ENCODE measurements at places on chromosomes 3 and 15.
A peak's percentile ranks its signal among the peaks of the same experiment; 100 is the strongest.

- DNase-seq: no peak
Measured at GRCh38 chr15:68262514-68263356, 14.8 kb upstream of the FEM1B start.

GRCh38 chr15:43919540-43920253 is 92.9 kb downstream of the WDR76 start:
- no peak for DNase-seq

- DNase-seq: no peak
Measured at GRCh38 chr15:32851572-32851971, 133.8 kb downstream of the GREM1 start.

DNA sequence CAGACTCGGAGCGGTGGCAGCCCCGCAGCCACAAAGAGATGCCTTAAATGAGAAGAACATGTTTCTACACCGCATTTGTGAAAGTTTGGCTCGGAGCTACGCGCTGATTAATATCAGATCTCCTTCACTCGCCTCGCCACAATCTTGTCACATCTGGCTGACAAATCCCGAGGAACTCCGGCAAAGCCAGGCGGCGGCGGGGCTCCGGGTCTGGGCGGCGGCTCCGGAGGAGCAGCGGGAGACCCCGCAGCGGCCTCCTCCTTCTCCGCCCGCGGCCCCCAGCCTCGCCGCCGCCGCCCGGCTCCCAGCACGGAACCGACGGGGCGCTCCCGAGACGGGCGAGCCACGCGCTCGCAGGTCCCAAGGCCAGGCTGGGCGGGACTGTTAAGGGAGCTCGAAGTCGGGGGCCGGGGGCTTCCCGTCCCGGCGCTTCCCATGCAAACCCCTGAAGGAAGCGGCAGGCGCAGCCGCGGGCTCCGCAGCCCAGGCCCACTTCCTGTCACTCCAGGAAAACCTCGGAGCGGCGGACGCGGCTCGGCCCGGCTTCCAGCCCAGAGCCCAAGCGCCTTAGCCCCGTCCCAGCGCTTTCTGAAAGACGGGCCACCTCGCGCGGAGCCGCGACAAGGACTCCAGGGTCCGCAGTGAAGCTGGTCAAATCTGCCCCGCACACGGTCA is 1.2 kb downstream of the BNC1 start:
- DNase-seq: no peak

- DNase-seq: peak; percentile 89
Measured at GRCh38 chr15:60649845-60650548, 171.1 kb upstream of the ICE2 start.

GRCh38 chr3:131705099-131705498 is 202.3 kb upstream of the MRPL3 start:
- no peak for DNase-seq

GRCh38 chr3:99825004-99825640 is 7.5 kb downstream of the CMSS1 start:
- no peak for DNase-seq

- no peak for DNase-seq
Measured at GRCh38 chr3:162354356-162354755, 857.7 kb downstream of the OTOL1 start.

GRCh38 chr3:24734019-24734418 is 239.4 kb upstream of the THRB start:
- DNase-seq: no peak

- peak; percentile 44 for DNase-seq
Measured at GRCh38 chr3:181176601-181177000, 187.1 kb upstream of the DNAJC19 start.

- DNase-seq: no peak
Measured at GRCh38 chr3:107897471-107898061, 193.3 kb downstream of the CD47 start.

DNA sequence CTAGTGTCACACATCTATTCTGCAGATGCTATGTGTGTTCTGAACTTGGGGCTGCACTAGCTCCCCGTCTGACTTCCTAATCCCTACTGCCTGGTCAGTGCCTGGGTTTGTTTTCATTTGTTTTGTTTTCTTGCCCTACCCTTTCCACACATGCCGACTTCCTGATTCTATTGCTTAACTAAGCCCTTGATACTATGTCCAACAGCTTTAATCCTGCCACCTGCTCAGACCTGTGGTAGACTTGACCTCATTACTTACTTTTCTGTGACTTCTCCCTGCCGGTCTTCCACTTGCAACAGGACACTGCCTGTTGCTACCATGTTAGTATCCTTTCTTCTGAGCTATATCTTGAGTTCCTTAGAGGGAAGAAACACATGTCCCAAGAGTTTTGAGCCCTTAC is 39.3 kb upstream of the CEMIP start:
- DNase-seq: no peak

DNA sequence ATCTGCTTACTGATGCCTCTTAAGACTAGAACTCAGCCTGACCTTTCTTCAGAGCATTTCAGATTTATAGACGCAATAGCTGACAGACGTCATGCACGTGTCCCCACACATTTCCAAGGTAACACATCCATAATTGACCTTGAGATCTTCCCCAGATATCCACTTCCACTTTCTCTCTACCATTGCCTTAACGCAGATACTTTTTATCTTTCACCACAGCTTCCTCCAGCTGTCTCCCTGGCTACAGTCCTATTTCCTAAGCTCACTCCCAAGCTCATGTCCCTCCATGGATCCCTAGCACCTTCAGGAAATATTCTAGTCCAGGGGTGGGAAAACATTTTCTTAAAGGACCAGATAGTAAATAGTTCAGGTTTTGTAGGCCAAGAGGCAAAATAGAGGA is 173.0 kb upstream of the MITF start:
- DNase-seq: no peak

- DNase-seq: no peak
Measured at GRCh38 chr15:40388941-40389823, 6.7 kb downstream of the KNSTRN start.

- DNase-seq: no peak
Measured at GRCh38 chr3:193960487-193961274, 175.3 kb upstream of the HES1 start.

GRCh38 chr15:58179206-58179605 is 41.0 kb downstream of the AQP9 start:
- no peak for DNase-seq

GRCh38 chr15:64008177-64008576 is 38.1 kb downstream of the DAPK2 start:
- no peak for DNase-seq

GRCh38 chr3:51559411-51559888 is 20.9 kb downstream of the RAD54L2 start:
- no peak for DNase-seq

- no peak for DNase-seq
Measured at GRCh38 chr3:9715764-9716437, 12.3 kb downstream of the CPNE9 start.

DNA sequence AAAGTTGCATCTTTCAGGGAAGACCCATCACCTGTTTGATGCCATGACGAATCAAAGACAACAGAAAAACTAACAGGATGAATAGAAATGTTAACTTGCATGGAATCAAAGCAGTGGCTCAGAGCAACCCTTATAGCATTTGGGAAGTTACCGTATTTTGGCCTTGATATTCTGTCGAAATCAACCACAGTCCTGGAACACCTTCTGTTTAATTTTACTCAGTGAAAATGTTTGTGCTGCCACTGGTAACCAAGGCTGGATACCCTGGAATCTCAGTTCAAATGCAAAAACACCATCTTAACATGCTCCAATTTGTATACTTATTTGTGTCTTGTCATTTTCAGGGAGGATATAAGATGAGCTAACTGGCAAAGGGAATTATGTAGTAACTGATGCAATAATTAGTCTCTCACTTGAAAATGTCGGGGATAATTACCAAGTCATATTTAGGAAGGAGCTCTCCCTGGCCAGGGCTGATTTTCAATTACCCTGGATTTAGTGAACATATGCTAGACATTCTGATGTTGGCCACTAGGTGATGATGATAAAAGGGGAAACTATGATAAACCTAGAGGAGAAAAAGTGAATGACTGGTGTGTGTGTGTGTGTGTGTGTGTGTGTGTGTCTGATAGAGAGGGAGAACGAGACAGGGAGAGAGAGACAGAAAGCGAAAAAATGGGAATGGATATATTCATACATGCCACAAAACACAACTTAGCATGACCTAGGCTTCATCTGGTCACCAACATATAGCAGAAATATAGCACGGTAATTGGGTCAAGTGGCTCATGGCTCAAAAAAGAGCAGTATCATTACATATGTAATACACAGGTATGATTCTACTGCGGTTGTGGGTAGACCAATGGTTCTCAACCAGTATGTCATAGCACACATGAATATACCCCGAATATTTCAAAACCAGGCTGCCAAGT is 19.0 kb upstream of the PRICKLE2 start:
- peak; percentile 36 for DNase-seq

DNA sequence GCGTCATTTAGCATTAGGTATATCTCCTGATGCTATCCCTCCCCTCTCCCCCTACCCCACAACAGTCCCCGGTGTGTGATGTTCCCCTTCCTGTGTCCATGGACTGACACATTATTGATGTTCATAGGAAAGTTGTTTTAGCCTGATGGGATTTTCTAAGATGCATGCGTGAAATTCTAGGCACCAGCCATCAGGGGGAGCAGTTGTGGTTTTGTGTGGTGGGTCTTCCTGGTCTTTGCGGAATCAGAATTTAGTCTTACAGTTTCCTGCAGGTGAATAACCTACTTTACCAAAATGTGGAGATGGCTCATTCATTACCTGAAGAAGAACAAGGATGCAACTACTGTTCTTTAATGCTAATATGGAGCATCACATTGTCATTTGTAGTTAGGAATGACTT is 455.0 kb upstream of the THBS1 start:
- peak; percentile 71 for DNase-seq

- no peak for DNase-seq
Measured at GRCh38 chr3:170078620-170079281, 41.0 kb downstream of the GPR160 start.

DNA sequence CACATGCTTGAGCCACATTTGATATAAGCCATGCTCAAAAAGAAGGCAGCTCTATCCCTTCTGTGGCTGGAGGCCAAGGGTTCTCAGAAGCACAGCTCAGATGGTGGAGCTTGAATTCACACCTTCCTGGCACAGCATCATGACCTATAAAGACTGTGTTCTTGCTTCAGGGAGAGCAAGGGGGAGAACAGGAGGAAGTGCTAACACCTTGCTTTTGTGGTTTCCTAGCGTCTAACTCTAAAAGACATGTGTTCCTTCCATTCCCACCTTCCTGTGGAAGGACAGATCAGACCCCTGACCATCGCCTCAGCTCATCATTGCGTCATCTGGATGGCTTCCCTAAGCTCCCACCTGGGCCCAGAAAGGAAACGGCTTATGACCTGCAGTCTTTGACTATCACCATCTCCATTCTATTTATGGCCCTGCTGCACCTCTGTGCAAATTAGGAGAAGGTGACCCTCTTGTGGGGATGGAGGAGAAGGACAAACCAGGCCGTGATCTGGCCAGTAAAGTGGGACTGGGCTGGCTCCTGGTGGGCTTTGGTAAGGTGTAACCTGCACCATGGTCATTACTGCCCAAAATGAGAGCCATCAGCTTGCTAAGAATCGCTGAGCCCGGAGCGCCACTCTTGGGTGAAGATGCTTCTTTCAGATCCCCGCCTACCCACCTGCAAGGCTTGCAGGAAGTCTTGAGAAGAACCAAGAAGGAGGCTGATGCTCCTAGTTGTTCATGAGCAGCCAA is 128.5 kb downstream of the SERPINI1 start:
- DNase-seq: no peak

DNA sequence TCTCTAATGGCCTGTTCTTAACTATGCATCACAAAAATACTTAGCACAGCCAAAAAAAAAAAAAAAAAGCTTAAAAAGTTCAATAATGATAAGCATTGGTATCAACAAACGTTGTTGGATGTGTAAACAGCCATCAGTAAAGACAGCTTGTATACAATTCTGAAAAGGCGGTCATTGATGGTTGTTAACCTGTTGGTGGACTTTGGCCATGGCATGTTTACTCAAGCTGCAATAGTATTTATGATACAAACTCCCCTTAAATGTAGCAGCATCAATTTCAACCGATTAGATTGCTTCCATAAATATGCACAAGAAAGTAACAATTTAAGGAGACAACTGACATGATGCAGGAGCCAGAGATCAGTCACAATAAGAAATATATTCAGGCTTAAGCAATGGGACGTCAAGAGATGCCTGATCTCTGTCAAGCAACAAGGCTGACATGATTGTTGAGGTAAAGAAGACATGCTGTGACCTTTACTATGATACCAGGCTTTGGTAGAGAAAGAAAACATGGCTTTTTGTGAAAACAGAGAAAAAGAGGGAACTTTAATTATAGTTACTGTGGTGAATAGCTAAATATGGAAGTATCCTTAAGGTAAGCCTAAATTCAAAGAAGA is 14.2 kb upstream of the SLC7A14 start:
- no peak for DNase-seq

DNA sequence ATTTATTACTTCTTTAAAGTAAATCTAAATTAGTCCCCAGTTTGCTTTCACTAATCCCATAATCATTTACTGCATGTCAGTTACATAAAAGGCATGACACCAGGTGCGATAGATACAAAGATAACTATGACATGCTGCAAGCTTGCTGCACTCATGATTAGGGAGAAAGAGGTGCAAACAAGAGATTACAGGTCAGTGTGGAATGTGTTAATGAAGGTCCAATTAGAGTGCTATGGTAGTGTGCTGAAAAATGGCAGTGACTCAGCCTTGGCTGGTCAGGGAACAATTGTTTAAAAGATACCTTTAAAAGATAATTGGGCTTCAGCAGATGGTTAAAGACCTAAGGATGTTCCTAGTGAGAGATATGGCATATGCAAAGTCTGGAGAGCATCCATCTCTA is 352.6 kb upstream of the TGFBR2 start:
- DNase-seq: no peak

All from GM12865 (cell line).